ENCODE measurements at places on chromosomes 16 and 17.

- DNase-seq = no peak
Measured at GRCh38 chr17:80645706-80646325, 101.2 kb downstream of the RPTOR start.

DNA sequence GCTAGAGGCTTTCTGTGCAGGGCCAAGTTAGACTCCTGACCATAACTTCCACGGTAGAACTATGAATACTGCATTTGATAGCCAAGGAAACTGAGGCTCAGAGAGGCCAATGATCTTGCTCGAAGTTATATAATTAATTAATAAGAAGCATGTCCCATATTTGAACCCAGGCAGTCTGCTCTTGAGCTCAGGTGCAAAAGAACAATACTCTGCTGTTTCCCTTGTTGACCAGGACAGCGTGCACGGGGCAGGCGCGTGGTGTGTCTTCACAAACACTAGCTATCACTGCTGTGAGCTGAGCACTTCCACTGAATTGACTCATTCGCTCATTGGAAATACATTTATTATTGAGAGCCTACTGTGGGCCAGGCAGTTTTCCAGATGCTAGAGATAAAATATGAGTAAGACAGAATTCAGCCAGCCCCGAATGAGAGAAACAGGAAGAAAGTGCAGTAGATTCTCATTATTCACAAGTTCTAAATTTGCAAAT, 1.6 kb downstream of the CHD9 start:
- DNase-seq = no peak

DNA sequence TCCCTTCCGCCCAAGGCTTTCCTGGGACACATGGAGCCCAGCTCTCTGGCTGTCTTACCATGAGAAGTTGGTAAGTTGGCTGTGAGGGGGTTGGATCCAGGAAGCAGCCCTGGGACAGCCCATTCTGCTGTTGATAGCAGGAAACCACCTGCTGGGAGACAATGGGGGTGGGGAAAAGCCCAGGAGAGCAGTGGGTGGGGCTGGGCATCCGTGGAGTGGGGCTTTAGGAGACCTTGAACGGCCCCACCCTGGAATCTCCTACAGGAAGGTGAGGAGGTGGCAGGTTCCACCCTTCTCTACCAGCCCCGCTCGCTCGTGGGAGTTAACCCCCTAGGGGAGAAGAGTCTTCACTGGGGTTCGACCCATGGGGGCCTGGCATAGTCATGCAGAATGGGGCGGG, 5.8 kb downstream of the TMEM92 start:
- DNase-seq = no peak

DNA sequence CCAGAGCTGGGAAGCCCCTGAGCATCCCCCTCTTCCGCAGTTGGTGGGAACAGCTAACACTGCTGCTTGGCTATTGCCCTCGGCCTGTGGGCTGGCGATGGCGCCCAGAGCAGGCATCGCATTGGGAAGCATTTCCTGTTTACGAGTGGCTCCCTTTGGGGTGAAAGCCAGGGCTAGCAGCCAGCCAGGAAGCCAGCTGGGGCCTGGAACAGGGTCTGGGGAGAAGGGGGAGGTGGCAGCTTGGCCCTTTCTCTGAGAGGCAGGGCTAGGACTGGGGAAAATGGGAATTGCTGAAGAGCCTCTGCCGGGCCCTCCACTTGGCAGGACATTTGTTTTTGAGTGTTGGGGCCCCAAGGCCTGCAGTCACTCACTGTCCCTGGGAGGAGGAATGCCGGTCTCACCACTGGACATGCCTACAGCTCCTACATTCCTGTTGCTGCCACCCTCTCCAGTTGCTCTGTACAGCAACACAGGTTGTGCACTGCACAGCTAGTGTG, 2.4 kb upstream of the MTSS2 start:
- no peak for DNase-seq

DNA sequence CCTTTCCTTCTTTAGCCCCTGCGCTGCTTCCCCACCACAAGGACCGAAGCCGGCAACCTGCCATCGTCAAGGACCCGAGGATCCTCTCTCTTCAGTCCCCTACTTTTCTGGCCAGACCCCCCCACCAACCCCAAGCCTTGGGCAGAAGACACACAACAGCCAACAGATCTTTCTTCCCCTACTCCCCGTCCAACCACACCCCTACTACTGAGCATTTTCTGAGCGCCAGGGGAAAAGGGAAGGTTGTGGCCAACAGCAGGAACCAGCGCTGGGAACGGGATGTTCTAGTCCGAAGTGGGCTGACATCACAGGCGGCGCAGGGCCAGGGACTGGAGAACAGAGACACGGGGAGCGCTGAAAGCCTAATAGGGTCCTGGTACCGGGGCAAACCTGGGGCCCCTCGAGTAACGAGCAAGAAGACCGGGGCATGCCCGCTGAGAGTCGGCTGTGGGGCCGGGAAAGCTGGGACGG, 528 bp downstream of the PER1 start:
- DNase-seq = no peak

- no peak for DNase-seq
Measured at GRCh38 chr17:75693500-75694481, 26.7 kb downstream of the SAP30BP start.

- DNase-seq = no peak
Measured at GRCh38 chr16:11964761-11965551, at the start of gene TNFRSF17. TSS of gene TNFRSF17 (plus strand) at chr16:11965210. CDS start at chr16:11965325, 115 bp downstream.

- no peak for DNase-seq
Measured at GRCh38 chr16:27517664-27518063, 32.0 kb downstream of the GTF3C1 start.

- DNase-seq = no peak
Measured at GRCh38 chr16:85361441-85362118, 249.3 kb upstream of the CIBAR2 start.

DNA sequence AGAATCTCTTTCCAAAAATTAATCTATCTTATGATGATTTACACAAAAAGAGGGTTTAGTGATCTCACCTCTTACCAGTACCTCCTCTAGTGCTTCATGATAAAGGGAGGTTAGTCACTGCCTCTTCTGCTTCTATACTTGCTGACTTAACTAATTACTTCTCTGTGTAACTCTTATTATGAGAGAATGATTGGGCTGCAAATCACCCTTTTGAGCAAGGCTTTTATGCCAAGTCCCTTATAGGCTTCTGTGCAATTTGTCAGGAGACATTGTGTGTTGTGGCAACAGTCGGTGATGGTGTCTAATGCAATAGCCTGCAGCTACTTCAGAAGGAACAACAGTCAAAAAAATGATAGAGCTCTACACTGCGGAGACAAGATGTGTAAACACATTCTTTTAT, 1568.1 kb upstream of the GOT2 start:
- no peak for DNase-seq

- no peak for DNase-seq
Measured at GRCh38 chr17:82108038-82108437, 10.0 kb upstream of the FASN start.

DNA sequence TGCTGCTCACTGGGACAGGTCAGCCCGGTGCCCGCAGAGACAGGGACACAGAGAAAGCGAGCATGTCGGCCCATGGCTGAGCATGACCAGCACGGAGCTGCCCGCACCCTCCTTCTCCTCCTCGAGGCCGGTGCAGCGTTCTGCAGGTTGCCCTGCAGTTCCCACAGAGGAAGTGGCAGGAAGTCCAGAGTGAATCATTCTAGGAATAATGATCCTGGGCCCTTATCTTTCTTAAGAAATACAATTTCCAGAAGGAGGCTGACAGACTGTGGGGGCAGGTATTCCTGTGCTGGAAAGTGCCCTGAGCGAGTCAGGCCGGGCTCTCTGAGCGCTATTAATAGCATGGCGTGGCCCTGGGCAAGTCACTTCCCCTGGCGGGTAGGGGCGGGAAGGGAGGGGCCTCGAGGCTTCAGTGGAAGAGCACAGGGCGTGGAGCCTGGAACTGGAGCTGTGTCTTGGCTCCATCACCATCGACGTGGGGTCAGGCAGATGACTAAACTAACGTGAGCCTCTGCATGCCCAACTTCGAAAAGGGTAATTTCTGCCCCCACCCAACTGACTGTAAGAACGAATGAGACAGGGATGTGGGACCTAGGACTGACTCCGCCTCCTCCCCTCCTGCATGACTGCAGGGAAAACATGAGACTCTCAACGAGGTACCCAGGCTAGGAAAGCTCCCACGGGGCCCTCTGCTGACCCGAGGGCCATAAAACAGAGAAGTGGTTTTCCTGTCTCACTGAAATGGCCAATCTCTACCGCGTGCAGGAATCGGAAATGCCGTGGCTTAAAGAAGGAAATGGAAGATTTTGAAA, 9.8 kb downstream of the TMEM204 start:
- peak; percentile 24 for DNase-seq

- peak; percentile 67 for DNase-seq
Measured at GRCh38 chr17:37089956-37090355, 141.2 kb downstream of the AATF start.

DNA sequence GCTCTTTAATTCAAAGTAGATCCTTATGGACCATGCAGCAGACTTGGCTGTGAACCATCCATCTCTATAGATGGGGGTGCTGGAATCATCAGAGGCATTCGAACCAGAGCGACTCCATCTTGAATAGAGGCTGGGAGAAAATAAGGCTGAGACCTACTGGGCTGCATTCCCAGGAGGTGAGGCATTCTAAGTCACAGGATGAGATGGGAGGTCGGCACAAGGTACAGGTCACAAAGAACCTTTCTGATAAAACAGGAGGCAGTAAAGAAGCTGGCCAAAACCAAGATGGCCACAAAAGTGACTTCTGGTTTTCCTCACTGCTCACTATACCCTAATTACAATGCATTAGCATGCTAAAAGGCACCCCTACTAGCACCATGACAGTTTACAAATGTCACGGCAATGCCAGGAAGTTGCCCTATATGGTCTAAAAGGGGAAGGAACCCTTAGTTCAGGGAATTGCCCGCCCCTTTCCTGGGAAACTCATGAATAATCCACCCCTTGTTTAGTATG, 89.2 kb upstream of the BRD7 start:
- no peak for DNase-seq

DNA sequence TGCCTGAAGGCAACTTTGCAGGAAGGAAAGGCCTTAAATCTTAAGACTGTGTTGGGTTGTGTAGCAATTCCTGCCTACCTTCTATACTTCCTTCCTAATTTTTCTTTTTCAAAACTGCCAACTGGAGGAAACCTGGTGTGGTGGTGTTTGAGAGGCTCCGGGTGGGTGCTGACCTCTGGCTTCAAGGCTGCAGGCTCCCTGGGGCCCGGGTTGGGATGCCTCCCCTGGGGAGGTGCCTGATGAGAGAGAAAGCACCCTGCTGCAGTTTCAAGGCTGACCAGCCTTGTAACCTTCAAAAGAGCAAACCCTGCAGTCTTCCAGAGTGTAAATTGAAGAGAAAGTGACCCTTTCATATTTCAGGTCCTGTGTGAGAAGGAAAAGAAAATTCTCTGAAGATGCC, 55.9 kb downstream of the MSI2 start:
- no peak for DNase-seq

- DNase-seq = no peak
Measured at GRCh38 chr16:29852654-29853053, 10.4 kb downstream of the CDIPT start.

GRCh38 chr16:901715-902601, 68.8 kb downstream of the LMF1 start:
- DNase-seq = no peak

GRCh38 chr17:48310748-48311213, 119.2 kb downstream of the SKAP1 start:
- DNase-seq = no peak

DNA sequence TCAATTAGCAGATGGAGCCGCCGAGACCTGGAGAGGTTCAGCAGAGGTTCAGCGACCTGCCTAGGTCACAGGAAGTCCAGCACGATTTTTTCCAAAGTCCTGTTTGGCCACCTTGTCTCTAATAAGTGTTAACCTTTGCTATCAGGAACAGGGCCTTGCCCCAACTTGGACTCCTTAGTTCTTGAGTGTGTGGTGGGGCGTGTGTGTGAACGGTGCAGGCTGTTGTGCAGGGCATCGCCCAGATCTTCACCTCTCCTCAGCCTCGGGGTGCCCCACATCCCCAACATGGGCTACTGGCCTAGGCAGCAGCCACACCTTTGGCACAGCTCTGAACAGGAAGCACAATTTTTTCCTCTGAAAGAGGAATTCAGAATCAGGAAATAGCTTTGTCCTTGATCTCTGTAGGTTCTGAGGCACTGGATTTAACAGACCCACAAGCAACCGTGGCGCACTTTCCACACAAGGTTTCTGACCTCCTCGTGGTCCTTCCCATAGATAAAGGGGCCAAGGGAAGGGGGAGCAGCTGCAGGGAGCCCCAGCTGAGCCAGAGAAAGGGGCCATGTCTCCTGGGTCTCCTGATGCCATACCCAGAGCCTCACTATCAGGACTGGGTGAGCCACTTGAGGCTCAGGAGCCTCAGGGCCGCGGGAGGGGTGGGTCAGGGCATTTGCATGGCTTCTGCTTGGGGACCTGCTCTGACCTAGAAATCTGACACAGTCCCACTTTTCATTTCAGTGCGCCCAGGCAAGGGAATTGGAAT, 10.4 kb downstream of the MPRIP start:
- DNase-seq = no peak

- no peak for DNase-seq
Measured at GRCh38 chr17:16932156-16932555, 39.8 kb downstream of the TNFRSF13B start.

DNA sequence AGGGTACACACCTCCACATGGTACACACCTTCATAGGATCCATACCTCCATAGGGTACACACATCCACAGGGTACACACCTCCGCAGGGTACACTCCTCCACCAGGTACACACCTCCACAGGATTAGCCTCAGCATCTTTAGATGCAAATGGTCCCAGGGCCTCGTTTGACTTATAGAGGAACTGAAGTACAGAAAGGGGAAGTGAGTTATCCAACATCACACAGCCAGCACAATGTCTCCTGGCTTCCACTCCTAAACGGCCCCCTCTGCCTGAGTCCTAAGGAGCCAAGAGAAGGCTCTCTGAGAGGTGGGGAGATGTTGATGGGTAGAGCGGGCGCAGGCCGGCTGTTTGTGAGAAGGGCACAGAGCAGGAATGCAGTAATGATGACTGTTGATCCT, 12.0 kb downstream of the FOXN1 start:
- DNase-seq = no peak

- no peak for DNase-seq
Measured at GRCh38 chr16:89952551-89952950, 4.0 kb downstream of the DEF8 start.

- no peak for DNase-seq
Measured at GRCh38 chr16:24736758-24737157, 7.3 kb downstream of the TNRC6A start.

DNA sequence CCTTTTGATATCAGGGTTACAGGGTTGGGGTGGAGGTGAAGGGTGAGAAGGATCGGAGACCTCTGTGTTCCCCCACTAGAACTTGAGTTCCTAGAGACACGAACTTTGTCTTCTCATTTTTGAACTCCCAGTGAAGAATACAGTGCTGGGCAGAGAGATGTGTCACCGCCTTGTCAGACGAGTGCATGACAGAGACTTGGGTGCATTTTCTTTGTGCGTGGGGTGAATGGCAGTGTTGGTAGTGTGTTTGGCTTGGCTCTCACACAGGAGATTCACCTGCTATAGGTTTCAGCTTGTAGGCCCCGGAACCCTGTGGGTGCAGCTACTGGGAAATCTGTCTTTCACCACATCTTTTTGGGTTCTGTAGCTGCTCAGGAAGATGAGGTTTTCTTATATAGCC, 40.0 kb upstream of the CCR7 start:
- peak; percentile 68 for DNase-seq
